Esophagus muscularis mucosa (tissue), 4 donors: ENCODE measurements at places on chromosomes 2 and 18. TPM values are rescaled to one million over a fixed set of nuclear protein-coding genes. Genes with fewer than 3 reads are reported as not detected.

Gene NT5C1B
- 0.42 TPM for total RNA-seq

Gene SGPP2
- 0.32 TPM for total RNA-seq

Gene BMP10
- not detected for total RNA-seq

Gene FOXI3
- not detected for total RNA-seq

Gene MERTK
- total RNA-seq: 24.0 TPM

Gene SERPINB7
- total RNA-seq: not detected

Gene RSAD2
- 7.0 TPM for total RNA-seq

Gene DOCK10
- 7.3 TPM for total RNA-seq

Gene TIA1
- 82.2 TPM for total RNA-seq

DNA sequence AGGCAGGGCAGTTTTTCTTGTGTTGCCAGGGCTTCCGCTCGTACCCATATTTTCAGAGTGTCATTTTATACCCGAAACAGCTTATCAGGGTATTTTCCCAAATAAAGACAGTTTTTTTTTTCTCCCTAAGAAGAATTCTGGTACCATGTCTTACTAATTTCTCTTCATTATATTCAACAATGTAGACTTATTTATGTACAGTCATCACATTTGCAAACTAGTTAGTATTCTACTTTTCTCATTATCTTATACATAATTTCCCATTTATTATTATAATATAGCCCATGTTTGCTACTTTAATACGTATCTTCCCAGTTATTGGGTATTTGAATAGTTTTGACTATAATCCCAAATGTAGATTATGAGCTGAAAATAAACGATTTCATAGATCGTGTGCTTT is 36.5 kb upstream of the PAIP2B start:
- H3K36me3 ChIP-seq: no peaks in the 10 kb centered on the region
- no peak overlapping the region for H3K4me3 ChIP-seq
- no peak for DNase-seq
- peaks cover 5% of the 10 kb centered on the region for H3K4me1 ChIP-seq
- no peak overlapping the region for H3K27ac ChIP-seq

DNA sequence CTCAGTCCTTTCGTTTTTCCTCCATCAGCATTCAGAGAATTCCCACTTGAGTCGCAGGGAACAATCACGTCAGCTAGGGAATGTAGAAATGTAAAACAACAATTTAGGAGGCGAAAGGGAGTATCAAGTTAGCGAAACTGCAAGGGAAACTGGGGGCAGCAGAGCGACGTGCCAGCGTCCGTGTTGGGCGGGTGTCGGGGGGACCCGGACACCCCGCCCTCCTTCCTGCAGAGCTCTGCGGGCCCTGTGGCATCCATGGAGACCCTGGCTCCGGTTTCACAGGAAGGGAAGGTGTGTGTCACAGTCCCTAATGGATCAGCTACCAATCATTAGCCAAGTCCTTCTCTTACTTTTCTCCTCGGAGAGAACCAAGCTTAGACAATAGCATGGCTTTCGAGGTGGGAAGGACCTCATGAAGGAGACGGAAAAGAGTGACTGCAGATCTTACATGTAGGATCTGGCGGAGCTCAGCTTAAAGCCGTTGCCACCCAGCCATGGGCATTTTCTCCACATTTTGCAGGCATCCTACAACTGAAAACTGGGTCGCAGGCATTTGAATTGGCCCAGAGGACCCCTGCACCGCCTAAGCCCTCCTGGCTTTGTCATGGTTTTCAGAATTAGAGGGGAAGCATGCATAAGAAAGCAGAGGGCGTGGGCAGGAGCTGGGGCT is 33.7 kb downstream of the SOX11 start:
- no peak overlapping the region for H3K27ac ChIP-seq
- no peaks in the 10 kb centered on the region for H3K4me1 ChIP-seq
- peak overlapping the region; percentile 20 for H3K4me3 ChIP-seq
- no peak for DNase-seq

- no peak overlapping the region for H3K4me3 ChIP-seq
- H3K27me3 ChIP-seq: peaks cover 12% of the 10 kb centered on the region
- no peak for DNase-seq
- H3K4me1 ChIP-seq: no peaks in the 10 kb centered on the region
These were observed 6.7 kb upstream of the SCN1A start for GRCh38 chr2:166134252-166135151.

GRCh38 chr2:166091439-166091838 is 36.4 kb downstream of the SCN1A start:
- DNase-seq: no peak
- H3K27me3 ChIP-seq: no peaks in the 10 kb centered on the region
- H3K4me3 ChIP-seq: no peak overlapping the region
- H3K4me1 ChIP-seq: no peaks in the 10 kb centered on the region

- DNase-seq: no peak
- no peaks in the 10 kb centered on the region for H3K36me3 ChIP-seq
- peaks cover 20% of the 10 kb centered on the region for H3K27me3 ChIP-seq
These were observed 5.9 kb downstream of the KCNG2 start for GRCh38 chr18:79803611-79804051.

DNA sequence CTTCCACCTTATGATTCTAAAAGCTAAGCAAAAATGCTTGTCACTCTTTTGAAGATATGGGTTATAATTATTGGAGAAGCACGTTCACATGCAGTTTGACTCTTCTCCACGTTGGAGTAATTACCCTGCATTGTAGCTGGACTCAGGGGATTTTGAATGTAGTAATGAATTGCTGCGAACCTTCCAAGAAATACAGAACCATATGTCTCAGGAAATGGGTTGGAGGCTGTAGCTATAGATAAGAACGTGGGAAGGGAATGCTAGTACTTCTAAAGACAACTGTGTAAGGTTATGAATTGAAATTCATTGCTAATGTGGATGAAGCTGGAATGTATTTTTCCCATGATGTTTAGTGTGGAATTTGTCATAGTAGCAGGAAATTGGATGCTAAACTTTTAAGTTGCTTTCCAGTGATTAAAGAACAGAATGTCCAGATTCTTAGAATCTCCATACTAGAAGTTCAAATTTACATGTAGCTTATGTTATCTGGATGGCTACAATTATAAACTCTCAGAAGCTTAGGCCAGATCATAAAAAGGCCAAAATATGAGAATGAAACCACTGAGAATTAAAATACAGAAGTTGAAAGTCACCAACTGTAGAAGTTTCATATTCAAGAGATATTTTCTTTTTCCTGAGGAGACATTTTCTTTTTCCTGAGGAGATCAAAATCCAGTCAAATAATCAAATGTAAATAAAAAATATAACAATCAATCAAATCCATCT is 27.3 kb upstream of the SPOPL start:
- H3K27me3 ChIP-seq: no peaks in the 10 kb centered on the region
- no peak for DNase-seq
- H3K27ac ChIP-seq: no peak overlapping the region

DNA sequence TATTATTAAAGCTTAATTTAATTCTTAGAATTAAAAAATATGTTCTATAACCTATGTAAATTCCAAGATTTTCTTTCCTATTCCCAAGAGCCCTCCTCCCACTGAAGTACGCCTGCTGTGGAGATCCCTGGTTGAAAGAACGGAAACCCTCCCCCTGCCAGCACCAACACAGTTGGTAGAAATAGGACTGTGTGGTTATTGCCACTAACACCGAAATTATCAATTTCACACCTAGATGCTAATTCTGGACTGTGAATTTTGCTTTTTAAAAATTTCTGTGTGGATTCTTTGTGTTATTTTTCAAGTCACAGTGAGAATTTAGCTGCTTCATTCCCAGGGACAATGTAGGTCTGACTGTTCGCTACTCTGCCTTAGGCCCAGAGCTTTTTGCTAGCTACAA is 305.8 kb upstream of the HNMT start:
- no peak for DNase-seq
- no peaks in the 10 kb centered on the region for H3K36me3 ChIP-seq
- H3K27ac ChIP-seq: no peak overlapping the region
- H3K27me3 ChIP-seq: no peaks in the 10 kb centered on the region
- peaks cover 8% of the 10 kb centered on the region for H3K4me1 ChIP-seq

- H3K4me3 ChIP-seq: no peak overlapping the region
- H3K27ac ChIP-seq: no peak overlapping the region
- no peaks in the 10 kb centered on the region for H3K27me3 ChIP-seq
- DNase-seq: no peak
- no peaks in the 10 kb centered on the region for H3K36me3 ChIP-seq
These were observed 208.2 kb upstream of the CHAC2 start for GRCh38 chr2:53559302-53559966.

DNA sequence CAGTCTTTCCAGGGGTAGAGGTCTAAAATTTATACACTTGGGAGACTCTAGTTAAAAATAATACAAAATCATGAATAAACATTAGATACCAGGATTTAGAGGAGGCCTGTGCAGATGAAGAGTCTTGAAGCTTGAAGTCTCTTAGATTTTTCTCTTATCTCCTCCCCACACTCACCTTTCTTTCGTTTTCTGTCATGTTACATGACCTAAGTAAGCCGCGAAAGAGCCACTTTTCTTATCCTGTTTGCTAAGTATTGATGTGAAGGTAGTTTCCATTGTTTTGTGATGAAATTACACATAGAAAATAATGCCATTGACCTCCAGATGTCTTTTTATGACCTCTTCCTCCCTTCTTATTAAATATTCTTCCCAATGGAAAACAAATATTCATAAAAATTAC is 367.8 kb downstream of the LRRTM1 start:
- DNase-seq: no peak
- no peaks in the 10 kb centered on the region for H3K36me3 ChIP-seq
- no peaks in the 10 kb centered on the region for H3K27me3 ChIP-seq
- no peak overlapping the region for H3K4me3 ChIP-seq
- H3K27ac ChIP-seq: no peak overlapping the region
- H3K4me1 ChIP-seq: no peaks in the 10 kb centered on the region

GRCh38 chr2:169469952-169470572 is 9.2 kb upstream of the BBS5 start:
- no peaks in the 10 kb centered on the region for H3K27me3 ChIP-seq
- no peak overlapping the region for H3K4me3 ChIP-seq
- H3K27ac ChIP-seq: no peak overlapping the region
- no peak for DNase-seq
- H3K36me3 ChIP-seq: no peaks in the 10 kb centered on the region

DNA sequence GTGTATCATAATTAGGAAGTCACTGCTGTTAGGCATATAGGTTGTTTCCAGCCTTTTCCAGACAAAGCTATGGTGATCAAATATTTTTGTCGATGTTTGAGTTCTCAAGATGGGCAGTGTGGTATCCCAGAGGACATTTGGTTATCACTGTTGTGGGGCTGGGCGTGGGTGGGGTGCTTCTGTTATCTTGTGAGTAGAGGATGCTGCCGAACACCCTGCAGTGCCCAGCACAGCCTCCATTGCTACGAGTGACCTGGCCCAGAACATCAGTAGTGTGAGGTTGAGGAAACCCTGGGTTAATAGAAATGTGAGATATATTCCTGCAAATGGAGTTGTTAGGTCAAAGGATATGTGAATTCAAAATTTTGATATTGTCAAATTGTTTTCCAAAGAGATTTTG is 33.2 kb downstream of the ZNF236 start:
- H3K27me3 ChIP-seq: no peaks in the 10 kb centered on the region
- DNase-seq: no peak
- peaks cover 40% of the 10 kb centered on the region for H3K36me3 ChIP-seq
- no peak overlapping the region for H3K27ac ChIP-seq
- no peak overlapping the region for H3K4me3 ChIP-seq

- no peak overlapping the region for H3K27ac ChIP-seq
- H3K4me1 ChIP-seq: peaks cover under 1% of the 10 kb centered on the region
- H3K36me3 ChIP-seq: no peaks in the 10 kb centered on the region
- no peak for DNase-seq
These were observed 5.6 kb upstream of the TMEM17 start for GRCh38 chr2:62511636-62512035.

- H3K27ac ChIP-seq: no peak overlapping the region
- no peak for DNase-seq
- H3K36me3 ChIP-seq: no peaks in the 10 kb centered on the region
These were observed 158.3 kb downstream of the EML6 start for GRCh38 chr2:54881759-54882158.

- no peaks in the 10 kb centered on the region for H3K4me1 ChIP-seq
- H3K36me3 ChIP-seq: peaks cover 48% of the 10 kb centered on the region
- H3K27me3 ChIP-seq: no peaks in the 10 kb centered on the region
- no peak for DNase-seq
These were observed 23.4 kb downstream of the FEZ2 start for GRCh38 chr2:36574560-36574959.

DNA sequence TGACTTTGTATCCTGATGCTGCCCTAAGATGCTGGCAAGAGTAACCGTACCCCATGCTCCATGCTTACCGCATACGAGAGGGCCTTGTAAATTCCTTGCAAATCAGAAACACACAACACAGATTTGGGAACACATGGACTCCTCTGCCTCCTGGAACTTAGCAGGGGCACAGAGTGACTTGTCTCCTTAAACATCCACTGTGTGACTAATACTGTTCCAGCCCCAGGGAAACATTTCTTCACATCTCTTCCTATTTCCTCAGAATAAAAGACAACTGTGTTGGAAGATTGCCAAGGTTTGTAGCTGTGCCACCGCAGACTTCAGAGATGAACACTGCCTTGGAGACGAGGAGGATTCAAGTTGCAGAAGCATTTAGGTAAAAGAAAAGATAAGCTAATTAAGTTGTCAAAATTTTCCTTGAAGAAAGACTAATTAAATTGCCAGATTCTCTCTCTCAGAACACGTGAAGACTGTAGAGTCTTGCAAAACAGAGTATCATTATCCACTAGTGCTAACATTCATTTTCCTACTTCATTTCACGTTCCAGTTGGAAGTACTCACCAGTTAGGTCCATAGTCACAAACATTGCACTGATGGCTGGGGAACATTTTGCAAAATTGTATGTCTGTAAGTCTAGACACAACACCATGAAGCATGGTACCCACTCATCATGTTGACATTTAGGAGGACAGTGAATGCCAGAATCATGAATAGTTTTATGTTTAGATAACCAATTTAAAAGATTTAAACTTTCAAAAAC is 188.8 kb downstream of the TSN start:
- H3K27ac ChIP-seq: no peak overlapping the region
- H3K4me1 ChIP-seq: no peaks in the 10 kb centered on the region
- no peaks in the 10 kb centered on the region for H3K27me3 ChIP-seq
- H3K4me3 ChIP-seq: no peak overlapping the region
- no peaks in the 10 kb centered on the region for H3K36me3 ChIP-seq

DNA sequence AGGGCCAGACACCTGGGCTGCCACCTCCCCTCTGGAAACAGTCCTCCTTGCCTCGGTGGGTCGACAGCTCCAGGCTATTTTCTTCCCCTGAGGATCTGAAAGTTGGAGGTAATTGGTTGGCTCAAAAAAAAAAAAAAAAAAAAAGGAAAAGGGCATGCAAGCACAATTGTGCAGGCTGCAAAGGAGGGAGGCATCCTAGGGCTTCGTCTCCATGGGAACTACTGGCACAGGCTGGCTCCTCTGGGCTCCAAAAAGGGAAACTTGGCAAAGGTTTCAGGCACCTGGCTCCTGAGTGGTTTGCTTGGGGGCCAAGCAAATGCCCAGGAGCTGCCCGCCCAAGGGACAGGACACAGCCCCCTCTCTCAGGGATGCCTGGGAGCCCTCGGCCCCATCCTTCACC is 1.1 kb upstream of the KCNIP3 start:
- no peak overlapping the region for H3K27ac ChIP-seq
- H3K27me3 ChIP-seq: no peaks in the 10 kb centered on the region
- no peak overlapping the region for H3K4me3 ChIP-seq
- H3K4me1 ChIP-seq: peaks cover 24% of the 10 kb centered on the region
- no peaks in the 10 kb centered on the region for H3K36me3 ChIP-seq
- DNase-seq: no peak
